ENCODE measurements at places on chromosomes 16 and 17.

DNA sequence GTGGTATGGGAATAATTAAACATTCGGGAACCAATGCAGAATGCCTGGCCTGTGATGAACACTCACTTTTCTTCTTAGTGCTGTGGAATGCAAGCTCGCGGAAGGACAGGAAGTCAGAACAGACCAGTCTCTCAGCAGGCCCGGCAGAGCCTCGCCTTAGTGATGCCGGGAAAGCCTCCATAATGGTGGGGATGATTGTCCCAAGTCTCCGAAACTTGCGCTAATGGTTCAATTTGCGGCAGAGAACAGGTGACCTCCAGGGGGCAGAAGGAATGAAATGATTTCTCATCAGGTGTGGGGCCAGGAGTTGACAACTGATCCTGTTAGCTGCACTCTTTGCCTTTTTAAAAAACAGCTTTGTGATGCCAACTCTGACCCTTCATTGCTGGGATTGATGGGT lies 170.6 kb downstream of the GSG1L start:
- DNase-seq, result peak; percentile 22

GRCh38 chr17:63405741-63406261 lies 40.3 kb downstream of the CYB561 start:
- peak; percentile 71 for DNase-seq

DNA sequence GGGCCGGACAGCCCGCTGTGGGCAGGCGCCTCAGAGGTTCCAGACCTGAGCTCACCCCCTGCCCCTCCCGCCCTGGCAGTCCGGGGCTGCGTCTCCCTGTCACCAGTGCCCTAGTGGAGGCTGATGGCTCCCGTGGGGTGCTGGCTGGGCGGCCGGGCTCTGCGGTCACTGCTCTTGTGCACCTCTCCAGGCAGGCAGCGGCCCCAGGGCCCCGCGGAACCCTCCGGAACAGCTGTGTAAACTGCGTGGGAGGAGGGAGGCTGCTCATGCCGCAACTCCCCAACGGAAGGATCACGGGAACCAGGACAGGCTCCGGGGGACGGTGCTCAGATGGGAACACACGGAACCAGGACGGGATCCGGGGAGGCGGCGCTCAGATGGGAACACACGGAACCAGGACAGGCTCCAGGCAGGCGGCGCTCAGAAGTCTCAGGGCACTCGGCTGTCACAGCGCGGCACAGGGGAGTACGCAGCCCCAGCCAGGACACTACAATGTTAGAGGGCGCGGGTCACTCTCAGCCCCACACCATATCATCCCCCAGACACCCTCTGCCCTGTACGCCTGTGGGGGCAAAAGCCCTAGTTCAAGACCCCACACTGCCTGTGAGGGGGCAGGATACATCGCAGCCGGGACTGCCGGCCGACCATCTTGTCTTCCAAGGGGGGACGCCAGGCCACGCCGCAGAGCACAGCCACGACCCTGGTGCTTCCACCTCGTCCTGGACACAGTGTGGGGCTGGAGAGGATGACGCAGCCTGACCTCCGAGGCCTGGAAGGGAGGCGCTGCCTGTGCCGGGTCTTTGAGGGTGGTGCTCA lies 74.0 kb upstream of the GNG13 start:
- no peak for DNase-seq

DNA sequence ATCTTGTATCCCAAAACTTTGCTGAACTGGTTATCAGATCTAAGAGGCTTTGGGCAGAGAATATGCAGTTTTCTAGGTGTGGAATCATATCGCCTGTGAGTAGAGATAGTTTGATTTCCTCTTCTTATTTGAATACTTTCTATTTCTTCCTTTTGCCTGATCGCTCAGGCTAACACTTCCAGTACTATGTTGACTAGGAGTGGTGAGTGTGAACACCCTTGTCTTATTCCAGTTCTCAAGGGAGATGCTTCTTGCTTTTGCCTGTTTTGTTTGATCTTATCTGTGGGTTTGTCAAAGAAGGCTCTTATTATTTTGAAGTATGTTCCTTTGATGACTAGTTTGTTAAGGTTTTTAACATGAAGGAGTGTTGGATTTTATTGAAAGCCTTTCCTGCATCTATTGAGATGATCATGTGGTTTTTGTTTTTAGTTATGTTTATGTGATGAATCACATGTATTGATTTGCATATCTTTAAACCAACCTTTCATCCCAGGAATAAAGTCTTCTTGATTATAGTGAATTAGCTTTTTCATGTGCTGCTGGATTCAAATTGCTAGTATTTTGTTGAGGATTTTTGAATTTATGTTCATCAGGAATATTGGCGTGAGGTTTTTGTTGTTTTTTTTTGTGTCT lies 17.0 kb upstream of the CCL13 start:
- DNase-seq, result no peak

- peak; percentile 10 for DNase-seq
These were observed 24.9 kb downstream of the CMTR2 start for GRCh38 chr16:71264299-71264698.

DNA sequence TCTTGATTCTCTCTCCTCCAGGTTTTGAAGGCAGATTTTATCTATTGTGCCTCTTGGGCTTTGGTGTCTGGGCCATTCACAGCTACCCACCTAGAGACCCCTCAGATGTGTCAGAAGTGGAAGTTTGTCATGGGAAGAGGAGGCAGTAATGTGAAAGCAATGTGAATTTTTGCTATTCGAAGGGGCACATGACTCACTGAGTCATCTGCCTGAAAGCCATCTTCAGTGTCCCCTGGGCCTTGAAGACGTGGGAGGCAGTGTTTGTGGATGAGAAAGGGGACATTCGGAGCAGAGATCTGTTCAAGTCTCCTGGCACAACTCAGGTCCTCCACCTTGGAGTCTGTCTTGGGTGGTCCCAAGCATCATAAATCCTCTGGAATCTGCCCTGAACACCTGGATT lies 530.2 kb downstream of the NPIPA7 start:
- DNase-seq, result no peak

- DNase-seq, result no peak
These were observed 434 bp downstream of the CEMP1 start for GRCh38 chr16:2530629-2531318.

DNA sequence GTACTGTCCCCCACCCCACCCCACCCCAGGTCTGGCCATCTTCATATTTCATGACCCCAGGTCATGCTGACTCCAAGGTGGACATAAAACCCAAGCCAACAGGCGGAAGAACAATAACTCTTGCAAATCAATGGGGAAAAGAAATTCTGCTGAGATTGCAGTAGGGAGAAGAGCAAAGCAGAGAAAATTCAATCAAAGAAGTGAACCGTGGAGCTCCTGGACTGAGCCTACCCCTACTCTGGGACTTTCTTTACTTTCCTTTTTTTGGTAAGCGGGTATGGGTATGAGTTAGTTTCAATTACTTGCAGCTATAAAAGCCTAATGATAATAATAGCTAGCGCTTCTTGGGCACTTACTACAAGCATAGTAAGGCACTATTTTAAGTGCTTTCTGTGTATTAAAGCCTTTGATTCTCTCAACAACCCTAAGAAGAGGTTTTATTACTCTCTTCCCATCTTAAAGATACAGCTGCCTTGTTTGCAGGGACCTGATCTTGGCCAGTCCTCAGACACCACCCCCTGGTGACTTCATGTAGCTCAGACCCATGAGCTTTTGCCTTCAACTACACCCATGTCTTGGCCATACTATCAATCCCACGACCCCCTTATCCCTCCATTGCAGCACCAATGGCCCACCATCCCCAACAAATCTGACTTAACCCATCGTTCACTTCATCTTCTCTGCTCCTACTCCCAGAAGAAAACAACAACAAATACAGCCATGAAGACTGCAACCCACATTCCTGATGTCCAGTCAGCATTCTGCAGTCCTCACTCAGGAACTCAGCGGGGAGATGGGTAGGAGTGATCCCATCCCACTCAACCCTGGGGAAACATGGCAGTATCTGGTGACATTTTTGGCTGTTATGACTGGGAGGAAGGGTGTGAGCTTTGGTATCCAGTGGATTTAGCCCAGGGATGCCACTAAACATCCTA lies 4.4 kb downstream of the GGA2 start:
- DNase-seq, result no peak

DNA sequence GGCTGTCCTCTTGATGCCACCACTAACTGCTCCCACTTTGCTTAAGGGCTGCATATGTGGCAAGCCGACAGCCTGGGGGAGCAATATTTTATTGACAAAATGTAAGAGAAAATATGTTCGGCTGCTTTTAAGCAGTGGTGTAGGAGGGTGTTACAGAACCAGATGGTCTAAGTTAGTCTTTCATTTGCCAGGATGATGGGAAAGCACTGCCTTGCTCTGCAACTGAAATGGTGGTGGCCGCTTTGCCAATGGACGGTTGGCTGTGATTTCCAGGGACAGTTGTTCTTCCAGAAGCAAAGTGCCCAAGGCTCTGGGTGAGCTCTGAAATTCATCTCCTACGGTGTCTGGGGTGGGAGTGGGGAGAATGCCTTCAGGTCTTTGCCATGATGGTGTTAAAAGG lies 469.3 kb downstream of the TOX3 start:
- DNase-seq, result no peak

GRCh38 chr17:58357312-58358297 lies 5.6 kb upstream of the SUPT4H1 start:
- no peak for DNase-seq

GRCh38 chr17:7767405-7768021 lies 50.0 kb downstream of the DNAH2 start:
- peak; percentile 2 for DNase-seq

GRCh38 chr16:8722025-8722348 lies 47.6 kb downstream of the ABAT start:
- peak; percentile 33 for DNase-seq

GRCh38 chr16:12026741-12027490 lies 50.4 kb downstream of the SNX29 start:
- peak; percentile 97 for DNase-seq

- DNase-seq, result peak; percentile 81
These were observed 570 bp upstream of the CFDP1 start for GRCh38 chr16:75433732-75434413.

GRCh38 chr16:75308011-75308410 lies 56.6 kb upstream of the BCAR1 start:
- DNase-seq, result no peak

GRCh38 chr16:24198807-24199533 lies 57.2 kb upstream of the CACNG3 start:
- DNase-seq, result no peak

DNA sequence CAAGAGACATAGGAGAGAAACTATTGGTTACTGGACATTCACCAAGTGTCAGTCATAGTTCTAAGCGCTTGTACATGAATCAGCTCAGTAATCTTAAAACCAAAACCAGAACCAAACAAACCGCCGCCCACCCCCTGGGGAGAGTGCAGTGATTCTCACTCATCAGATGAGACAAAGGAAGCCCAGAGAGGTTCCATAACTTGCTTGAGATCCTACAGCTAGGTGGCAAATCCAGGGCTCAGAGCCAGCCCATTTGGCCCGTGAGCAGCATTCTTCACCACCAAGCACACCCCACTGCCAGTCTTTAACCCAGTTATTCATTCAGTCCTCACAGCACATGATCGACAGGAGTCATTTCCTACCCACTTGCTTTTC lies 37.2 kb upstream of the RGS9 start:
- peak; percentile 51 for DNase-seq
